ENCODE measurements at places on chromosomes 12 and 14.

- no peak for DNase-seq
These were observed 44.9 kb downstream of the KTN1 start for GRCh38 chr14:55624913-55625312.

DNA sequence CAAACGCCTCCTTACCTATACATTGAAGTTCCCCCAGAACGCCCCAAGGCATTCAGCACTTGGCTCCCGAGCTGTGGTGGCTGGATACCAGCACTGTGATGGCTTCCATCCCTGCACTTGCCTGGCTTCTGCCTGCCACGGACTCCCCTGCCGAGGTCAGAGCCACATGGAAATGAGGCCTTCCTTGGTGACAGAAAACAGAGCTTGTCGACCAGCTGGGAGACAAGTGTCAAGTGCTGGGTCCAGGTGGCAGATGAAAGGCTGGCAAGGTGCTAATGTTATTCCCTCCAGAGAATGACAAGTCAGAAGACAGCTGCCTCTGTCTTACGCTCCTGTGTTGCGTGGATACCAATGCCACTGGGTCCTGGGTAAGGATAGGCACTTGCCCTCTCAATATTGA is 26.2 kb upstream of the GNG2 start:
- DNase-seq: no peak

DNA sequence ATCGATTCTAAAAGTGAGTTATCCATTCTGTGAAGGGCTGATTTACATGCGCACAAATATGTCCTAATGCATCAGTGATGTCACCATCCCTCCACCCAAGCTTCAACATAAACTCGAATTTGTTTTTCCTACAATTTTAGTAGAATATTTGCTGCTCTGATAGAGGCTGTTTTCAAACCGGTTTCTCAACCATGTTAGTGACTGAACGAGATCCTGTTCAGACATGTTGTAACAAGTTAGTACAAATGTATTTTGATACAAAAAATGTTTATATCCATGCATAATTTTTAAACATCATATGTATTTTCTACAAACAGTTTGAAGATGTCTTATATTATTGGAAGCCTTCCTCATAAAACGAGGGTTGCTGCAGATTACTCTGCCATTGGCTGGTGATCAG is 12.7 kb upstream of the PRB2 start:
- DNase-seq: no peak

- DNase-seq: no peak
These were observed 12.7 kb downstream of the TEP1 start for GRCh38 chr14:20400589-20400964.

DNA sequence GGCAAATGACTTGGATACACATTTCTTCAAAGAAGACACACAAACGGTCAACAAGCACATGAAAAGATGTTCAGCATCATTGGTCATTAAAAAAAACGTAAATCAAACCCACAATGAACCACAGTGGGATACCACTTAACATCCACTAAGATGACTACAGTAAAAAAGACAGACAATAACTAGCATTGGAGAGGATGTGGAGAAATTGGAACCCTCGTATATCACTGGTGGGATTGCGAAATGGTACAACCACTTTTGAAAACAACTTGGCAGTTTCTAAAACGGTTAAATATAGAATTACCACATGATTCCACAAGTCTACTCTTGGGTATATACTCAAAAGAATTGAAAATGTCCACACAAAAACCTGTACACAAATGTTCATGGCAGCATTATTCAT is 25.2 kb upstream of the PPFIBP1 start:
- no peak for DNase-seq

DNA sequence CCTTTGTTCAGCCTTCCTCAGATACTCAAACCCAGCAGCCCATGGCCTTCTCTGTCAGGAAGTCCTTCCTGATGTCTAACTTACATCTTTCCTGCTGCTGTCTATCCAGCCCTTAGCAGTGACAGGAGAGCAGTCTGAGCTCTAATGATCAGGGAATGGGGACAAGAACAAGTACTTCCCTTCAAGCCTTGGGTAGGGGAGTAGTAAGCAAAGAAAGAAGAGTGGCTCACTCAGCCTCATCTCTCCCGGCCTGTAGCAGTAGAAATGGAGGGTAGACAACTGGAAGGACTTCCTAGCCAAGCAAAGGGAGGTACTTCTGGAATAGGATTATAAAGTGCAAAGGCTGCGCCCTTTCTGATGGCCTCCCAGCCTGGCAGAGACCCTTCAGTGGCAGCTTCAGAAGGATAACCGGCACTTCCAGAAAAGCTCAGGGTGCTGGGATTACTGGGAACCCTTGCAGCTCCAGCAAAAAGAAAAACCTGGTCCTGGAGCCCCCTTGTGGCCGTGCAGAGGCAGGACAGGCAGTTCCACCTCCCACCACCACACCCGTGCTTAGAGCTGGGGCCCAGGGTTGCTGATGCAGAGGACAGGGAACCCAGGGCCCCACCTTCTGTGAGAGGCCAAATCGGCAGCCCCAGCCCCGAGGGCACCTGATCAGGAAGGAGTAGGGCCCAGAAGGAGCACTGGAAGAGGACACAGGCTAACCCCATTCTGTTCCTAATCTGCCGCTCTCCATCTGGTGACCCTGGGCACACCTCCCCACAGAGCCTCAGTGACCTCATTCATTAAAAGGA is 12.4 kb upstream of the SMUG1 start:
- DNase-seq: peak; percentile 82

DNA sequence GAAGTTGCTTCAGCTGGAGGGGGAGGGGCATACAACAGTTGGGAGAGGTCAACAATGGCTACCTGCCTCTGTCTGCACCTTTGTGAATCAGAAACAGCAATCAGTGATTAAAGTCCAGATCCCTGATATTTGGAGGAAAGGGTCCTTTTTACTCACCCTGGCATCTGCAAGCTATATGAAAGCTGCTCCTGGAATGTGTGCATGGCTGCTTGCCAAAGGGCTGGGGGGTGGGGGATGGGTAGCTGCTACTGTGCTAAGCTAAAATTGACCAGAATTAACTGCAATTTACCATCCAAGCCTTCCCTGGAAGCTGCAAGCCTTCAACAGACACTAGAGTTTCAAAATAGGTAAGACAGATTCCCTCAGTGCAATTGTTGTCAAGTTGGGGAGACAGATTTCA is 13.5 kb upstream of the GTF2A1 start:
- DNase-seq: no peak
